ENCODE measurements at places on chromosomes 3 and 15.
A peak's percentile ranks its signal among the peaks of the same experiment; 100 is the strongest.

GRCh38 chr15:92098869-92099268 is 245.4 kb downstream of the SLCO3A1 start:
- no peak for DNase-seq

DNA sequence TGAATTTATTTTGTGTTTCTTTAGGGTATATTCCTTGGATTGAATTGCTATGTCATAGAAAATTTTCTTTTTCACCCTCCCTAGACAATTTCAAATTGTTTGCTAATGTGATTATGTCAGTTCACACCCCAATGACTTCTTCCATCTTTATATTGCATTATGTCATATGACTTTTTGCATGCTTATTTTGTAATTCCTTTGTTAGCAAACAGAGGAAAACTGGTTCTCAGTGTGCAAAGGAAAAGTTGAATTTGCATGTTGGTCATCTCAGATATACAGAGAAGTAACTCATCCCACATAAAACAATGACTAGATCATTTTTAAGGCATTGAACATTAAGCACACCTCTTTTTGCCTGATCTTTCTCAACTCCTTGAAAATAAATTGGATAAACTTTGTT is 3.3 kb upstream of the RNF13 start:
- no peak for DNase-seq

- DNase-seq = peak; percentile 16
Measured at GRCh38 chr3:107598926-107599771, 76.4 kb downstream of the BBX start.

GRCh38 chr15:56831467-56832005 is 86.9 kb upstream of the TCF12 start:
- DNase-seq = no peak

GRCh38 chr15:84911879-84912660 is 27.6 kb downstream of the SLC28A1 start:
- DNase-seq = no peak

GRCh38 chr3:30729512-30729911 is 123.1 kb downstream of the TGFBR2 start:
- no peak for DNase-seq

All from stimulated activated CD8-positive, alpha-beta memory T cell treated with anti-CD3 and anti-CD28 coated beads, Interleukin-7, amount 100 ng/mL, for 4 hours (primary cell).